Activated B cell treated with CpG ODN at 0.5 μM for 24 hours (primary cell): ENCODE measurements at places on chromosomes 5 and 9.
A peak's percentile ranks its signal among the peaks of the same experiment; 100 is the strongest.

- DNase-seq: no peak
These were observed 14.3 kb downstream of the DEPDC1B start for GRCh38 chr5:60685700-60686099.

DNA sequence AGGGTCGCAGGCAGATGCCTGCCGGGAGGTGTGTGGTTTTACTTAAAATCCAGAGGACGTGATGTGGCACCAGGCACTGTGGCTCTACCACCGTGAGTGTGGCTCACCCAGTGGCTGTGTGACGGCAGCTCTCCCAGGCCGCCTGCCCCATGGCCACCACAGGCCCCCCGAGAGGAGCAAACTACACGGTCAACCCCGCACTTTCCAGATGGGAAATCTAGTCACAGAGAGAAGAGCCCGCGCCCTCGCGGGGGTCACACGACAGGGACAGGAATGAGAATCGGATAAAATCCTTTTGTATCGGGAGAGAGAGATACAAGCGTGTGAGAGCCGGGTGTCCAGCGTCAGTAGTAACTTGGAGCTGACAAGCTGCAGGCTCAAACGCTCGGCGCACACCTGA lies 24.4 kb downstream of the TERT start:
- DNase-seq: no peak

DNA sequence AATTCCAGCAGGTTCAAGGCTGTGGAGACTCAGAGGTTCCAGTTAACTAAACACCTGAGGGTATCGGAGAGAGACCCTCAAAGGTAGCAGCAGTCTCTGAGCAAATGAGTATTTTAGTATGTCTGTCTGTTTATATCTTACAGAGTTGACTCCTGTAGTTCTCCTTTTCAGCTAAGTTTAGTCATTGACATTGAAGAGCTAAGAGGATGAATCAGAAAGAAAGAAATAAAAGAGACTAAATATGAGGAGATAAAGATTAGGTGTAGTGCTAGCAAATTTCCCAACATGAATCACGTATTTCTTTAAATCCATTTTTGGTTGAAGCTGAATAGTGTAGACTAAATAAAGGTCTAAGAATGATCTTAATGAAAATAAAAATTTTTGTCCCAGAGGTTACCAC lies 474.0 kb upstream of the RGMB start:
- no peak for DNase-seq

- no peak for DNase-seq
These were observed 20.8 kb upstream of the MATR3 start for GRCh38 chr5:139272471-139273321.

- DNase-seq: peak; percentile 39
These were observed 20.5 kb downstream of the ERAP2 start for GRCh38 chr5:96896806-96897205.

GRCh38 chr9:18499980-18500379 lies 26.0 kb downstream of the ADAMTSL1 start:
- no peak for DNase-seq

- no peak for DNase-seq
These were observed 408.1 kb downstream of the HTR1A start for GRCh38 chr5:63554191-63554590.

GRCh38 chr5:92916036-92916435 lies 665.0 kb downstream of the NR2F1-AS1 start:
- no peak for DNase-seq
